ENCODE measurements at places on chromosomes 5 and 9. TPM values are rescaled to one million over a fixed set of nuclear protein-coding genes. Genes with fewer than 3 reads are reported as not detected.

Gene MCIDAS
- not detected for polyA plus RNA-seq

Gene ORM2
- polyA plus RNA-seq = not detected

Gene FOXD4L4
- polyA plus RNA-seq = not detected

Gene PCDHGA9
- 3.2 TPM for polyA plus RNA-seq

Gene LIX1
- polyA plus RNA-seq = not detected

Gene ANKRD33B
- 7.7 TPM for polyA plus RNA-seq

Gene PRDM9
- polyA plus RNA-seq = not detected

Gene INSL6
- polyA plus RNA-seq = not detected

Gene COL15A1
- 13.3 TPM for polyA plus RNA-seq

DNA sequence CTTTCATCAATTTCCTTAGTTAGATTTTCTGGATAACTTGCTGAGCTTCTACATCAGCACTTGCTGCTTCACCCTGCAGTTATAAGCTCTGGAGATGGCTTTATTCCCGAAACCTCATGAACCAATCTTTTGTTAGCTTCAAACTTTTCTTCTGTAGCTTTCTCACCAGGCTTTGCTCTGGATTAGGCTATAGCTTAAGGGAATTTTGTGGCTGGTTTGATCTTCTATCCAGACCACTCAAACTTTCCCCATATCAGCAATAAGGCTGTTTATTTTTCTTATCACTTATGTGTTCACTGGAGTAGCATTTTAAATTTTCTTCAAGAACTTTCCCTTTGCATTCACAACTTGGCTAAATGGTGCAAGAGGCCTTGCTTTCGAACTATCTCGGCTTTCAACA is 1173.5 kb upstream of the NUDT12 start:
- no peak for DNase-seq

- DNase-seq = no peak
Observed at GRCh38 chr5:43036409-43036808, 3.7 kb downstream of the ANXA2R start.

GRCh38 chr9:23321049-23321448 is 505.0 kb downstream of the ELAVL2 start:
- no peak for DNase-seq

DNA sequence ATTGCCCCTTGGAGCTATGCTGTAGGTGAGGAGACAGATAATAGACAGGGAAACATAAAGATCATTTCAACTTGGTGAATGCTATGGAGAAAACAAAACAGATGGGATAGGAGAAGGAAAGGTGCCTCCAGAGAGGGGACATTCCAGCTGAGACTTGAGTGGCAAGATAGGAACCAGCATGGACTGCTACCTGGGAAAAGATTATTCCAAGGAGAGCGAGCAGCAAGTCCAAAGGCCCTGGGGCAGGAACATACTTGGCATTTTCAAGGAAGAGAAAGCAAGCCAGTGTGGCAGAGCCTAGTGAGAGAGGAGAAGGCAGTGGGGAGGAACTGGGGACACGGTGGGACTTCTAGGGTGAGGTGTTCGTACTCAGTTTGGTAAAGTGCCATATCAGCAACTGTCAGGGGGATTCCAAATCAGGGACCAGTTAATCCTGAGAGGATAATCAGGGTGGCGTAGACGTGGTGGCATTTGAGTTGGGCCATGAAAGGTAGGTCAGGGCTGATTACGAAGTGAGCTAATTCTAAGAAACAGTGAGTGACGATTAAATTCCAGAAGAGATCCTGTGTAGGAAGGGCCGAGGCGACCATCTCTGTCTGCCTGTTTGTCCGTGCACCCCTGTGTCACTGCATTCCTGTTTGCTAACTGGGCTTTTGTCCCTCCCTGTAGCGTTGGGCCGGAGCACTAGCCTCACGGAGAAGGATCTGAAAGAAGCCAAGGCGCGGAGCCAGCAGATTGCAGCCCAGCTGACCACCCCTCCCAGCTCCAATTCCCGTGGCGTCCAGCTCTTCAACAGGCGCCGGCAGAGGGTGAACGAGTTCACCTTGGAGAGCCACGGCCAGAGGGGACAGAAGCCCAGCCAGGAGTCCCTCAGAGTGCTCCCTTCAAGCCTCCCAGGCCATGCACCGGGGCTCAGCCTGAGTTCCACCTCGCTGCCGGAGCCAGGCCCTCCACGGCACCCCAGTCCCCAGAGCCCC is 7.1 kb downstream of the SYNPO start:
- no peak for DNase-seq

DNA sequence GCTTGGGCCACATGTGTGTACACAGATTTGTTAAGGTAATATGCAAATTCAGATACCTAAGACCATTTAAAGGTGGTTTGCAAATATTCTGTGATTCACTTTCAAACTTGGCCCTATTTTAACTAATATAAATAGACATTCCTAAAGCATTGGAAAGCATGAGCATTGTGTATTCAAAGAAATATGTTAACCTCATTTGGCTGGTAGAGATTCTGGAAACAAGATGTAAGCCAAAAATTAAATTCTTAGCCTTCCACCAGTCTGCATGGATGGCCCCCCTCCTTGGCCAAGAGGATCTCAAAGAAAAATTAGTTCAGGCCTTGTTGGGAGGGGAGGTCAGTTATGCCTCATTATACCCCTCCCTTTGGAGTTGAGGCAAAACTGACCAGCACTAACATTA is 38.7 kb upstream of the C6 start:
- DNase-seq = peak; percentile 83

- no peak for DNase-seq
Observed at GRCh38 chr9:92360083-92360482, 34.3 kb downstream of the CENPP start.

- peak; percentile 38 for DNase-seq
Observed at GRCh38 chr5:119288379-119289033, 67.3 kb upstream of the TNFAIP8 start.

GRCh38 chr9:86402591-86402990 is 48.4 kb upstream of the TUT7 start:
- no peak for DNase-seq

DNA sequence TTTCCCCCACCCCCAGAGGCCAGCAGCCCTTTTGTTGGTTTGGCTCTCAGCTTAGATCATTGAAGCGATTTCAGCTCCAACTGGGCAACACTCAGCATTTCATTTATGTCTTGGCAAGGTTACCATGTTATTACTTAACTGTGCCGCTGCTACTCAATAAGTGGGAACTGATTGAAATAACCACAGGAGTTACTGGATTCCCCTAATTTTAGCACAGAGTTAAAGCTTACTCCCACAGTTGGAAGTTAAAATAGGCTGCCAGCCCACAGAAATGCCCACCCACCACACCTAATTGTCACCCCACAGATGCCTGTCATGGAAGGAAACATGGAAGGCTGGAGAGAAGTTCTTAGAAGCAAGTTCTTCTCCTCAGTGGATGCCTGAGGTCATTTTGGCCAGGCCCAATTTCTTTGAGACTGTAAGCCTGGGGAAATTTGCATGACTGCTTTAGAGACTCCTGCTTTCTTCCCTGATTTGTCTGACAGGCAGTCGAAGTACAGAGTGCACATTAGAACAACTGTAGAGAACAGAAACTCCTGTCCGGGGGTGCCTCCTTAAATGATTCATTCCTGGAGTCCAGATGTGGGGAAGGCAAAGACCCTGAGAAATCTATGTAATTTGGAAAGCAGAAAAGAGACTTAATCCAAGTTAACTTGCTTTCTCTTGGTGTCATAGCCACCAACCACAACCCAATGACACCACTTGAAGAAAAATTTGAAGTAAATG is 370.0 kb downstream of the ZSWIM6 start:
- no peak for DNase-seq

DNA sequence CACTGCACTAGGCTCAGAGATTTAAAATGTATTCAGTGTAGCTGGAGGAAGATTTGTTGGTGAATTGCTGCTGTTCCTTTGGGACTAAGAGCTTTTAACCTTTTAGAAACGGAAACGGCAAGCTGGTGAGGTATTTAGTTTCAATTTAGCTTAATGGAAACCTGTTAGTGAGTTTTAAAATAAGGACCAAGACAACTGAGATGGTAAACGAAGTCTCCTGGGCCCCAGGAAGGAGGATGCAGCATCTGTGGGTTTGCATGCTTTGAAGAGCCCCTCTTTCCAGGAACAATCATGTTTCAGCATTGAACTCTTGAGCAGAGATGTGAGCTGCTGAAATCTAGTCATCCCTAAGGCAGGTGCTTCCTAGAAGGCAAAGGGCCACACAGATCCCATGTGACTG is 16.5 kb downstream of the DNAI1 start:
- no peak for DNase-seq

GRCh38 chr9:35666549-35666948 is 1.6 kb upstream of the ARHGEF39 start:
- no peak for DNase-seq

DNA sequence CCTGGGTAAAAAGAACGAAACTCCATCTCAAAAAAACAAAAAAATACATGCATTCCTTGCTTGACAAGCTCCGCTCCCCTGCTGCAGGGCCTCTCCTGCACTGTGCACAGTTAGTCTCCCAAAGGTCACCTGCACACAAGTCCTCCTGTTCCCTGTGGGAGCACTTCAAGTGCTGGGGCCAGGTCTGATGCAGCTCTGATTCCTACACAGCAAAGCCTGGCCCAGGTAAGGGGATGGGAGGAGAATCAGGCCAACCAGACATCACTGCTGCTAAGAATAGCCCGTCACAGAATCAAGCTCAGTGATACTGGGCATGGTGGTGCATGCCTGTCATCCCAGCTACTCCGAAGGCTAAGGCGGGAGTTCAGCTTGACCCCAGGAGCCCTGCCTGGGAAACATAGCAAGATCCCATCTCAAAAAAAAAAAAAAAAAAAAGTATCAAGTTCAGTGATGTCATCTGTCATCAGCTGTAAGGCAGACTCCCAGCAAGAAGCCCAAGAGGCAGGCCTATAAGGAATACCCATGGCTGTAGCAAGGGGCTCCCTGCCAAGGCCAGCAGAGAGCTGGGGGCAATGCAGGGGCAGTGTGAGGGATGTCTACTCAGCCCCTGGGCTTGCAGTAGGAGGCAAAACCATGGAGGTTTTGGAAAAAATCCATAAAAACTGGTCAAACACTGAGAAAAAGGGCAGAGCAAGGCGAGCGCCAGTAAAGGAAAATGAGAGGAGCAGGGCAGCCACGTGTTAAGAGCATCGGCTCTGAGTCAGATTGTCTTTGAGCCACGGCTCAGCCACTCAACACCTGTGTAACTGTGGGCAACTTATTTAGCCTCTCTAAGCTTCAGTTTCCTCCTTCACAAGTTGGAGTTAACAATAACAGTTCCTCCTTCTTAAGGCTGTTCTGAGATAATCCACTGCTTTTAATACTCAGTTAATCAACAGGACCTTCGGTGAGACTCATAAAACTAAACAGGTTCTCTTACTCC is 3.2 kb downstream of the TPM2 start:
- peak; percentile 74 for DNase-seq

GRCh38 chr9:106922026-106922425 is 59.1 kb downstream of the ZNF462 start:
- peak; percentile 60 for DNase-seq

GRCh38 chr9:37752642-37753488 is 740 bp upstream of the TRMT10B start:
- DNase-seq = no peak

- no peak for DNase-seq
Observed at GRCh38 chr5:180095545-180095944, 24.0 kb upstream of the RNF130 start.

GRCh38 chr9:80873861-80874260 is 815.5 kb downstream of the TLE1 start:
- DNase-seq = peak; percentile 19

GRCh38 chr5:169112016-169112415 is 188.9 kb downstream of the SLIT3 start:
- DNase-seq = no peak

GRCh38 chr9:7147121-7148090 is 389.6 kb downstream of the KDM4C start:
- peak; percentile 22 for DNase-seq

DNA sequence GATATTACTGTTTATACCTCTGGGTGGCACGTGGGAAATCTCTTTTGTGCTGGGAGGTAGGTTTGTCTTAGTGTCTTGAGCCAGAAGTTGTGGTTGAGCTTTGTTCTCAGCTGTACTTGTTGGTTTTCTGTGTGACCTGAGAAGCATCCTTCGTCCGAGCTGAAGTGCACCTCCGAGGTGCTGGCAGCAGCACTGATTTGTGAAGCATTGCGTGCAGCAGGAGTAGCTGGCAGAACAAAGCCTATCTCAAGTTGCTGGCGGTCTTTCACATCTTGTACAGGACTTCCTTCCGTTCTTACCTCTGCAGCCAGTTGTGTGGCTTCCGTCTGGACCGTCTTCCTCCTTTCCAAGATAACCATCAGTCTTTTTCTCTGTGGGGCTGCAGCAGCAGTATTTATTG is 4.3 kb downstream of the PRRC2B start:
- no peak for DNase-seq

DNA sequence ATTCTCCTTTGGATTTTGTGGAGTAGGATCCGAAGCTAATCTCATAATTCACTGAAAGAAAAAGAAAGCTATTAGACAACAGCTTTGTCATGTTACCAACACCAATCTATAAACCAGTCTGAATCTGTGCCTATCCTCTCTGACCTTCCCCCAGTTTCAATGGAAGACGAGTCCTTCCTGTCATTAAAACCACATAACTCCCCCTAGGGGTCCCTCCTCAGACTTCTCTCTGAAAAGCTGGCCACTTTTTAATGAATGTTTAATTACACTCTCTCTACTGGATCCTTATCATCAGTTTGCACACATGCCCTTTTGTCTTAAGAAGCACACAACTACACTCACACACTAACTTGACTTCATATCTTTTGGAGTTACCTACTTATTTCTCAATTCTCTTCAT is 98.0 kb upstream of the TSLP start:
- no peak for DNase-seq

- DNase-seq = no peak
Observed at GRCh38 chr9:78289474-78289873, 7.5 kb upstream of the PSAT1 start.

DNA sequence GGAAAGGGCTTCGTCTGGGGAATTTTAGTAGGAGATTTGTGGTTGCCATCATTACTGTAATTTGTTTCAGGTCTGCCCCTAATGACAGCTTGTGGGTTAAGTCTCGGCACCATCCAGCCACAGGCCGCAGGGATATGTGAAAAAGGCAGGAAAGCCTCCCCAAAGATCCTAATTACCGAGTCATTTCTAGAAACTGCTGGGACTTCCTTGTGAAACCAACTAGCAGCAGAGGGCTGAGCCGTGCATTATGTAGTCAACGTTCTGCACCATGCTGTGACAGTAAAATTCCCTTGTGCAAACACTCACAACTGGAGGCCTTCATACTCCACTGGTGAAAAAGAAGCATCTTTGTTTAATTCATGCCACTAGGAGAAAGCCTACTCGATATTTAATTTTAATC is 230.3 kb downstream of the MPDZ start:
- no peak for DNase-seq

DNA sequence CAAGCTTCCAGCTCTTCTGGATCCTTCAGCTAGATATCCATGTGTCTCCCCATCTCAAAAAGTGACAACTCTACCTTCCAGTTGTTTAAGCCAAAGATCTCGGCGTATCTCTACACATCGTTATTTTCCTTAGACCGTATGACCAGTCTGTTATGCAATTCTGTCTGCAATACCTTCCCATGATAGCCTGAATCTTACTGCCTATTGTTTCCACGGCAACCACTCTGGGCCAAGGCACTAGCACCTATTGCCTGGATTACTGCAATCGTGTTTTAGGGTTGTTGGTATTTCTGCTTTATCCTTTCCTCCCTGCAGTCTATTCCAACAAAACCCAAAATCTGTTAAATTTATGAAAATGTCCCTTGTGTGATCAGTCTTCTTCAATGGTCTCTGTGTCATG is 448.4 kb downstream of the MTRR start:
- DNase-seq = no peak

Measured in fibroblast of lung (primary cell).